Stimulated activated CD4-positive, alpha-beta T cell treated with anti-CD3 and anti-CD28 coated beads, TNF-alpha, amount 100 ng/mL, for 48 hours (primary cell): ENCODE measurements at places on chromosomes 16 and 17.

DNA sequence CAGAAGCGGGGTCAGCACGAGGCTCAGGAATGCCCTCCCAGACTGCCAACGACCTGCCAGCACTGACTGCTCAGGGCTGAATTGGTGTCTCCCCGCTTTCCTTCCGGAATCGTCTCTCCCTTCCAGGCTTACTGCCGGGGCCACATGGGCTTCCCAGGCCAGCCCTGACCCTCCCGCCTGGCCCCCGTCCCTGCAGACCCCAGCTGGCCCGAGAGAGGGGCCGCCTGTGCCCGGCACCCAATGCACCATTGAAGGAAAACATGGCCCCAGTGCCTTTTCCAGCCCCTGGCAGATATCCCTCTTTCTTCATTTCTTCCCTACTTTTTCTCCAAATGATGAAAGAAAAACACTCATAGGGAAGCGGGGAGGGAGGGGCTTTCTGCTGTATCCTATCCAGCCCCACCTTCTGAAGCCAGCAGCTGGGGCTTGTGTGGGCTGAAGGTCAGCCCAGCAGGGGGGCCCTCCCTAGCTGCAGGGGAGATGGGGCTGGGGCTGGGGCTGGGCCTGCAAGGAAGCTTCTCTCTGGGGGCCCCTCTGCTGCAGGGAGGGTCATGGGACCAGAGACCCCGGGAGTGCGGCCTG is 25.9 kb downstream of the ZNF469 start:
- DNase-seq, result no peak

DNA sequence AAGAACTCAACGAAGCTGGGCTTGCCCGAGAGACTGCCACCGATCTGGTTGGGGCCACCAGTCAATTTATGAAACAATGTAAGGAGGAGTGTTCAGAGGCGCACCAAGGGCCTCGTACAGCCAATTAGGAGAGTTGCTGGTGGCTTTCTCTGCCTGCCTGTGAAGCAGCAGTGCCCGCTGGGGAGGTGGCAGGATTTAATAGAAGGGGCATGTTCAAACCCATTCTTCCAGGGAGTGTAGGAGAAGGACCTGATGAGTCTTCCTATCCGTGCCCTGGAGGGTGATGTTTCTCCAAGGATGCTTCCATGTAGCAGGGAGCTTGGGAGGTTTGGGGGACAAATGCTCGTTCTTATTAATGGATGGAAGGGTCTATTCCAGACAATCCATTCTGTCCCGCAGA is 178.4 kb downstream of the CCDC182 start:
- DNase-seq, result no peak

GRCh38 chr17:38982858-38983746 is 15.9 kb upstream of the FBXO47 start:
- DNase-seq, result peak; percentile 16

GRCh38 chr17:44159519-44160210 is 10.8 kb upstream of the ASB16 start:
- no peak for DNase-seq

GRCh38 chr17:19724501-19725420 is 8.4 kb upstream of the SLC47A2 start:
- peak; percentile 38 for DNase-seq

- no peak for DNase-seq
Observed at GRCh38 chr16:4820652-4821051, 18.2 kb upstream of the ROGDI start.

DNA sequence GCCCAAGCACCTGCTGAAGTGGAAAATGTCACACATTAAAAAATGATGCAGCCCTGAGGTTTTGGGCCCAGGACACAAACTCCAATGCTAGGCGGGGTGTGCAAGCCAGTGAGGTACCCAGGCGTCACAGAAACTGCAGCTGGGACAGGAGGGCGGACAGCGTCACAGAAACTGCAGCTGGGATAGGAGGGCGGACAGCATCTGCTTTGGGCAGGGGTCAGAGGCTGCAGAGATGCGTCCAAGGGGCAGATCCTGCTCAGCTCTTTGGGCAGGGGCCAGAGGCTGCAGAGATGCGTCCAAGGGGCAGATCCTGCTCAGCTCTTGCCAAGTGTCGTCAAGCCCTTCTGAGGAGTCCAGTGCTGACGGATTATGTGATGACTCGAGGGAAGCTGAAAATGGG is 43.9 kb upstream of the RCVRN start:
- no peak for DNase-seq

DNA sequence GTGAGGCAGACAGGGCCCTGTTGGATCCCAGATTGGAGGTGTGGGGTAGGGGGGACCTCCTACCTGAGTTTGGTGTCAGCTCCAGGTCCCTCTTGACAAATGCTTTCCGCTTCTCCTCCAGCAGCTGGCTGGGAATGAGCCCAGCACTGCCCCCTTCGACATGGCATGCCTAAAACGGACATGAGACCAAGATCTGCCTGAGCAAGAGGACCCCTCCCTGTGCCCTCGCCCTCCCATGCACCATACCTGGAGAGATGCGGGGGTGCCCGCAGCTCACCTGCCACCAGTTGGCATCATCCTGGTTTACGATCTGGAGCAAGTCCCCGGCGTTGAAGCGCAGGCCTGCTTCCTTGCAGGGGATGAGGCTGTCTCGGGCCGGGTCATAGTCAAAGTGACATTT is 26.2 kb downstream of the MPP2 start:
- DNase-seq, result no peak

GRCh38 chr16:58201163-58201562 is 3.3 kb upstream of the CSNK2A2 start:
- DNase-seq, result no peak
